NCI-H1105 (cell line): ENCODE measurements at places on chromosomes 1 and 21.

- DNase-seq: no peak
Measured at GRCh38 chr1:72366466-72366865, 84.1 kb upstream of the NEGR1 start.

DNA sequence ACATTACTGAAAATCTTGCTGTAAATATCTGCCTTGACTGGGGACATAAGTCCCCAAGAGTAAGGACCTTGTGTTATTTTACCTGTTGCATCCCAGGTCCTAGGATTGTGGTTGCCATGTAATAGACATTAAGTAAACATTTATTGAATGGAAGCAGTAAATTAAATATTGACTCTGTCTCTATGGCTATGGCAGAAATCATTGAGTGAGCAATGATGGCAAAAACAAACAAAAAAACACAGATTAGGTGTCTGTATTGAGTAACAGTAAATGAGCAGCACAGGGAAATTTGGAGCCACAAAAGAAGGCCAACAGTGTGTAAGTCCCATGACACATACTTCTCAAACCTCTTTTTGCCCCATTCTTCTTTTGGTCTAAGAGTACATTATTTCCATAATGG lies 240.4 kb downstream of the NFIA start:
- DNase-seq: peak; percentile 8

- DNase-seq: no peak
Measured at GRCh38 chr1:40712997-40713396, 21.5 kb downstream of the NFYC start.

DNA sequence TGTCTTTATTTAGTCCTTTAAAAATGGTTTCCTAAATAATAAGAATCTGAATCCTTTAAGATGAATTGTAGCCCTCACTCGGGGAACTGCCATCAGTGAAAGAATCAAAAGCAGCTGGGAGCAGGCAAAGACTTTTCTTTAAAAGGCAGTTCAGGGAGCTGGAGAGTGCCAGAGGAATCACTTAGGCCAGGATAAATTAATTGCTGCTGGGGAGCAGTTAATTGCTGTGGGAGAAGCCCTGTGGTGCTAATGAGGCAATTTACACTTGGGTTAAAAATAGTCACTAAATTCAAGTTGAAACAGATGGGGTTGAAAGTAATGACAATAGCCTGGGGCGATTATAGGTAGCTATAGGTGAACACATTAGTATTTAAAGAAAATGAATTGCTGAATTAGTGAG lies 38.7 kb upstream of the COL24A1 start:
- no peak for DNase-seq

DNA sequence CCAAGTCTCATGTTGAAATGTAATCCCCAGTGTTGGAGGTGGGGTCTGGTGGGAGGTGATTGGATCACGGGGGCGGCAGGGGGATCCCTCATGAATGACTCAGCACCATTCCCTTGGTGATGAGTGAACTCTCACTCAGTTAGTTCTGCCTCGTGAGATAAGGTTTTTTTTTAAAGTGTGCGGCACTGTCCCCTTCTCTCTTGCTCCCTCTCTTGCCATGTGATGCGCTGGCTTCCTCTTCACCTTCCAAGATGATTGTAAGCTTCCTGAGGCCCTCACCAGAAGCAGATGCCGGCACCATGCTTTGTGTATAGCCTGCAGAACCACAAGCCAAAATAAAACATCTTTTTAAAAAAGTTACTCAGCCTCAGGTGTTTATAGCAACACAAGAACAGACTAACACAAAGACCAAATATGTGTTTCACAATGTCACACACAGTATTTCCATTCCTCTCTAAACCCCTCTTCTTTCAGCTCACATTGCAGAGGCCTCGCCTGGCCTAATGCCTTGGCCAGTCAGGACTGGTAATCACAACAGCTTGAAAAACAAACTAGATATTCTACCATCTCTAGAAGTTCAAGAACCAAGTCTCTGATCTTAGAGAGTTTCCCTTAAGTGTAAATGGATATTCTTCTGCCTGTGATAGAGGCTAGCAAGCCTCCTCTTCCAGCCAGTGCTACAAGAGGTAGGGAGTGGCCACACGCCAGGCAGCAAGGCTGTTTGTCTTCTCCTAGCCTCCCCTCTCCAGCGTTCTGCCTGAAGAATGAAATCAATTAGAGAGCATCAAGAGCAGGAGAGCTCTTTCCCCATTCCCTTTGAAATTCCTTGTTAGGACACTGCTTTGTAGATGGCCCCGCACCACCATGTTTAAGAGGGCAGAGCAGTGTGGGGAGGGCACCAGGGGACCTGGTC lies 19.6 kb upstream of the RAP1A start:
- no peak for DNase-seq

GRCh38 chr1:21653744-21654100 lies 15.4 kb downstream of the RAP1GAP start:
- no peak for DNase-seq

DNA sequence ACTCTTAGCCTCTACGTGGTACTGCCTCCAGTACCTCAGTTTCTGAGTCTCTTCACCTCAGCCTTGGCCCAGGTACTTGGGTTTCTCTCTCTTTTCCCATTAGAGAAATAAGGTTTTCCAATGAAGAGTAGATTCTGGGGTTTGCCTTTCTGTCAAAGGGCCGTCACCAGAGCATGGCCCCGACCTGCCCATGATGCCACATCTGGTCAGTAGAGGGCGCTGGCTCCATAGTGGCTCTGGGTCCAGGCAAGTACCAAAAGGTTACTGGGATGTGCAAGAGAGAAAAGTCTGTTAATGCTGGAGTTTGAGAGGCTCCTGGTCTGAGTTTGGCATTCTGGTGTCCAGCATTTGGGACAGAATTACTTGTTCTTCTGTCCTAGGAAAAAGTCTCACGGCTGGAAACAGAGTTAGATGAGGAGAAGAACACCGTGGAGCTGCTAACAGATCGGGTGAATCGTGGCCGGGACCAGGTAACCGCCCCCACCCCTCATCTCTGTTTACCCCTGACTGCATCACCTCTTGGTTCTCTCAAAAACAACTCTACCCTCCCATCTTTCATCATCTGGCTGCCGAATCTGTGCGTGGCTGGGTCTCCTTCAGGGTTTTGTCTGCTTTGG lies 5.3 kb upstream of the TUFT1 start:
- peak; percentile 37 for DNase-seq

DNA sequence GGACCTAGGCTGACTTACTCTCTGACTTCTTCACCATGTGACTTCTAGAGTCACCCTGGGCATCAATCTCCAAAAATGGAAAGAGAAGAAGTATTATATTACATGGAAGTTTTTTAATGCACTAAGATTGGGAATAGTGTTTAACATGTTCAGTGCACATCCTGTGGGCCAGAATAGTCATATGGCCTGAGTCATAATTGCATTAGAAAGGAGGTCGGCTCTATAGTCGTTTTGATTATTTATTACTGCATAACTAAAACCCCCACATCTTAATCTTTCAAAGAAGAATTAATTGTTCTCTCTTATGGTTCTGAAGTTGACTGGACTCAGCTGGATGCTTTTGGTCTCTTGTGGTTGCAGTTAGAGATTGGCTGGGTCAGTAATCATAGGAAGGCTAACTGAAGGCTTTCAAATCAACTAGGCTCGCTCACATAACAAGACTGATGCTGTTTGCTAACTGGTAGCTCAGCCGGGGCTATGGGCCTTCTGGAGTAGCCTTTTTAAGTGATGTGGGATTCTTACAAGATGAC lies 810.6 kb upstream of the ADGRL4 start:
- DNase-seq: no peak

DNA sequence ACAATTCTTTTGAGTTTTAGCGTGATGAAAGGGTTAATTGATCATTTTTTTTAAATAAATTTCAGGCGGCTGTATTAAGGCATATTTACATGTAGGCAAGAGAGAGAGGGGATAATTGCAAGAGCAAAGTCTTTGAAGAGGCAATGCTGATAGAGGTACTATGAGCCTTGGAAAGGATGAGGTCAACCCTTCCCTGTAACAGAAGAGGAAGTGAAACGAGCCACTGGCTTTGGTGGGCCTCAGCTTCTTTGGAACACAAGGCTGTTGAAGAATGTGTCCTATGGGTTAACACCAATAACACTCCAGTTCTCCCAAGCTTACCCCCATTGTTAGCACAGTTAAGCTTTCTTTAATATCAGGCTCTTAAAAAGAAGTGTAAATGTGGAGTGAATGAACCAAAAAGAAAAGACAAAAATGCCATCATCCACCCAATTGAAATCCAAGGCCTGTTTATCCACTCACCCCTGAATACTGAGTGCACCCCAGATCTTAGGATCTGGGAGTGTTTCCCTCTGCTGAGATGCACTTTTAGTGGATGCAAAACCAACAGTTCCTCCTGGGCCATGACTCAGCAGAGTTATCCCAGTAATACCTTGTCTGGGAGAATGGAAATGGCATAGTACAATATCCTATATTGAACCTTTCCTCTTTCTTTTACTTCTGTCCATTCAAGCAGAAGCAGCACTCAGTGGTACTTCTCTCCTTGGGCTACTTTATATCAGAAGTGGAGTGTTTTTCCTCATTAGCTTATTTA lies 216.4 kb downstream of the SLC44A5 start:
- no peak for DNase-seq

DNA sequence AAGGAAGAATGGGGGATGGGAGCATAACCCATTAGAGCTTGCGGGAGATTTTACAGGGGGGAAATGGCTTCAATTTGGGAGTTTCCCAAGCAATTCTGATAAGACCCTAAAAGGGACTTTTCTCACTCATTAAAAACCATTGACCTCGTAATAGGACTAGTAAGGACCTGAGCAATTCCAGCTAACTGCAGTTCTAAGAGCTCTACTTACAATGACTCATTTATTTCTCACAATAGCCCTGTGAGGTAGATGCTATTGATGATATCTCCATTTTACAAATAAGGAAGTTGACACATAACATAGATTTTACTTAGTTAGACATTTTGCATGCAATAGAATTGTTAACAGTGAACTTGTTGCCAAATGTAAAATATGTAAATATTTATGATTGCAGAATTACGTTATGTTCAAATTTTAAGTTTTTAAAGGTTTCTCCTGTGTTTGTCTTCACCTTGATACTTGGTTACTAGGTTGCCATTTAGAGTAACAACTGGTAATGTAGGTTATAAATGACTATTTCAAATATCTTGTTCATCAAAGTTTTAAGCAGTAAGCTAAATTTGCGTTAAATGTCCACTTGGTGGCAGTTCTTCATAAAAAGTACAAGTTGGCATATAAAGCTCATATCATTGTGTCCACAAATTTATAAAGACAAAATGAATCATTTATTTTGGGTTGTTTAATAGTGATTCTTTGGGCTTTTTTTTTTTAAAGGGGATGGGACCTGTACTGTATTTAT lies 182.0 kb downstream of the PLA2G4A start:
- no peak for DNase-seq

- DNase-seq: no peak
Measured at GRCh38 chr1:1397839-1398523, 1.2 kb downstream of the CCNL2 start.

GRCh38 chr21:41011098-41011731 lies 156.7 kb upstream of the BACE2 start:
- DNase-seq: no peak
